ENCODE measurements at places on chromosomes 11 and 22.
A peak's percentile ranks its signal among the peaks of the same experiment; 100 is the strongest.

DNA sequence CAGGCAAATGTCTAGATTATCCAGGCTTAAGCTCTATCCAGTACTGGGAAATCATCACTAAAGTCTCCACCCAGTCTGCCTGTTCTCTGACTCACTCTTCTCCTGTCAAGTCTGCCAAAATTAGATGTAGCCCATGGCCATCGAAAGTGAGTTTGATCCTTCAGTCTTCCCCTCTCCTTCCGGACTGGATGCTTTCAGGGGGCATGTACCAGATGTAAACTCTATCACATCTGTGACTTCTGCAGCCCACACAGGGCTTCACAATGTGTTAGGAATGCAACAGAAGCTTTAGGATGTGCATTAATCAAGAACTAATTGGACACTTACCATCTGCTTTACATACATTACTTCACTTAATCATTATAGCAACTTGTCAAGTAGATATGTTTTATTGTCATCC is 12.3 kb downstream of the ME3 start:
- DNase-seq: no peak

GRCh38 chr11:119641983-119642745 is 86.8 kb downstream of the NECTIN1 start:
- DNase-seq: no peak

DNA sequence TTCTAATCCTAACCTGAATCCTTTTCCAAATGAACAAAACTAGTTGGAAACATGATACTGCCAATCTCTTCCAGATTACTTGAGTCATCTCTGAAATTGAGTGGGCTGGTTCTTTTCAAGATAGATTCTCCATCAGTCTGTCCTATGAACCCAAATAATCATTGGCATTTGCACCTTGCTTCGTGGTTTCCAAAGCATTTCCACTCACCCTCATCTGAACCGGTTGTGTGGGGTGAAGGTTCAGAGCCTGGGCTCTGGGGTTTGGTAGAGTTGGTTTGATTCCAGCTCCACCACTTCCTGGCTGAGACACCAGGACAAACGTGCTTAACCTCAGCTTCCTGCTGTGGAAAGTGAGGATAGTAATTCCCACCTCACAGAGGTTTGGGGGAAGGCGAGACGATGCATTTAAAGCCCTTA is 206.4 kb upstream of the E2F8 start:
- no peak for DNase-seq

GRCh38 chr11:103948187-103948763 is 88.2 kb upstream of the DDI1 start:
- no peak for DNase-seq

DNA sequence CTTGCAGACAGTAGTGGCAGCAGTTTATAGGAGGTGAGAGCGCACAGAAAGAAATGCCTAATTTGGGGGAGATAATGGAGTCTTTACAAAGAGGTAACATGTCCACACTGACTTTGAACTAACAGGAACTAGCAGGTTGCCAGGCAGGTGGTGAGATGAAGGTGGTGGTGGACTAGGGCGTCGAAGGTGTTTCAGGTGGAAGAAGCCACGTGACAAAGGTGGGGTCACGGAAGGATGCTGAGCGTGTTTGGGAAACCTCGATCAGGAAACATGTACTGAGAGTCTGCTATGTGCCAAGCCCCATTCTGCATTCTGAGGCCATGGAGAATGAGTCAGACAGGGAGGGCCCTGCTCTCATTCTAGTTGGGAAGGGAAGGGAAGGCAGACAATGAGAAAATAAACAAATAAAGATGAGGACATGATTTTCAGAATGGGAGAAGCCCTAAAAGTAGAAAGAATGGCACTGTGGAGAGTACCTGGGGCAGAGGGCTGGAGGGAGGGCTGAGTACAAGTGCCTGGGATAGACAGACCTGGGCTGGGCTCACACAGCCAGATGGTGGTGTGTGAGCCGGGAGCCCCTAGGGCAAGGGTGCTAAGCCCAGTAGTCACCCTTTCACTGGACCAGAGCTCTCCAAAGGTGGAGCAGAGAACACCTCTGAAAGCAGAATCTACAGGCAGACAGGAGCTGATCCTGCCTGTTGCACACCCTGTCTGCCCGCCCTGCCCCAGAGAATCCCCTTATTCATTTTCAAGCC is 16.2 kb upstream of the NNMT start:
- no peak for DNase-seq

- DNase-seq: no peak
Measured at GRCh38 chr11:74268456-74268855, 43.0 kb downstream of the P4HA3 start.

- DNase-seq: no peak
Measured at GRCh38 chr11:43921561-43922294, 20.7 kb upstream of the C11orf96 start.

DNA sequence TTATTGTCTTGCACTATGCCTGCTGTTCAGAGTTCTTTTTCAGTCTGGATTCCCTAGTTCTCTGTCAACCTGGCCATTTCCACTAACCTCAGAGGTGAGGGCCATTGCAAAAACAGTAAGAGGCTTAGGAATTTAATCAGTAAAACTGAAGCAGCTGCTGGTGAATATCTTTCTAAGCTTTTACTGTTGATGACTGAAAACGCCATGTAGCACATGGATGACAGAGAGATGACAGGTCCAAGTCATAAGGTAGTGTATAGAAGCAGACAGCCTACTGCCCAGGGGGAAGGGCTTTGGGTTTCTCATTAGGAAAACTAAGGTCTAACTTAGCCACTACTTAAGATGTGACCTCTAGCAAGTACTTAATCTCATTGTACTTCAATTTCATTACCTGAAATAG is 152.6 kb upstream of the DDI1 start:
- DNase-seq: no peak

DNA sequence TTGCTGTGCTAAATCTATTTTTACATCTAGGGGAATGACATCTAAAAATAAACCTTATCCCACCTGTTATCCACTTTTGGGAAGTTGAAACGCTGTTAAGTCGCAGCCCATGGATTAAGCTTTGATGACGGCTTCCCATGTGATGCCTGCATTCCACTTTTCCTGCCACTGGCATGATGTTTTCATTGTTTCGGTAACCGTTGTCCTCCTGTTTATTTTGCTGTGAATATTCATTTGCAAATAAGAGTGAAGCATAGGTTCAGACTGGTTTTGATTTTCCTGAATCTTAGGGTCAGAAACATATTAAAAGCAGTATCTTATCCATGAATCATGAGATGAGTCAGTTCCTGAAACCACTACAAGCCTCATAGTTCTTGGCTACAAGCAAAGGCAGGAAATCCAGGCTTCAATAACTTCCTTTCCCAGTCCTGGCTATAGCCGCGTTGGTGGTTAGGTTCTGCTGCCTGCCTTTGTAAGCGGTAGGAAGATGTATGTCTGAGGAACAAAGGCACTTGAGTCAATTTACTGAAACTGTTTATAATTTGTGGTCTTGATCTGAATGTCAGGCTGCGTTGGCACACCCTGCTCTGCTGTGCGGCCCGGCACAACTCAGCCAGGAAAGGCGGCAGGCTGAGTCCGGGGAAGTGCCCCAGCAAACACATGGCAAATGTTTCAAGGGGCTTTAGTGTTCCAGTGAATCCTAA is 19.4 kb downstream of the TEAD1 start:
- peak; percentile 79 for DNase-seq

GRCh38 chr22:40408718-40409612 is 38.6 kb downstream of the SGSM3 start:
- DNase-seq: no peak

DNA sequence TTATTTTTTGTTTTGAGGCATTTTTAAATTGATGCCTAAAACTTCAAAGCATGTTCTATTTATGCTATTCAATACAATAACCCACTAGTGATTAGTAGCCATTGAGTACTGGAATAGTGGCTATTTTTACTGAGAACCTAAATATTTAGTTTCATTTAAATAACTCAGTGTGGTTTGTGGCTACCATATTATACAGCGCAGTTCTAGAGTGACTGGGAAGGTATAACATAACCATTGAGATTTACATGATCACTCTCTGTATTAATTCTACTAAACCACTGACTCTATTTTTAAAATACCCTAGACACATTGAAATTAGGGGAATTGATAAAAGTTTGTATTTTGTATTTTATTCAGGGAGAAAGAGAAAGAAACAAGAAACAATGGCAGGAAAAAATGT is 441.2 kb downstream of the CNTN5 start:
- no peak for DNase-seq

- DNase-seq: peak; percentile 33
Measured at GRCh38 chr11:133163463-133164419, 368.6 kb downstream of the OPCML start.

GRCh38 chr22:37701141-37701786 is 4.4 kb downstream of the TRIOBP start:
- no peak for DNase-seq

DNA sequence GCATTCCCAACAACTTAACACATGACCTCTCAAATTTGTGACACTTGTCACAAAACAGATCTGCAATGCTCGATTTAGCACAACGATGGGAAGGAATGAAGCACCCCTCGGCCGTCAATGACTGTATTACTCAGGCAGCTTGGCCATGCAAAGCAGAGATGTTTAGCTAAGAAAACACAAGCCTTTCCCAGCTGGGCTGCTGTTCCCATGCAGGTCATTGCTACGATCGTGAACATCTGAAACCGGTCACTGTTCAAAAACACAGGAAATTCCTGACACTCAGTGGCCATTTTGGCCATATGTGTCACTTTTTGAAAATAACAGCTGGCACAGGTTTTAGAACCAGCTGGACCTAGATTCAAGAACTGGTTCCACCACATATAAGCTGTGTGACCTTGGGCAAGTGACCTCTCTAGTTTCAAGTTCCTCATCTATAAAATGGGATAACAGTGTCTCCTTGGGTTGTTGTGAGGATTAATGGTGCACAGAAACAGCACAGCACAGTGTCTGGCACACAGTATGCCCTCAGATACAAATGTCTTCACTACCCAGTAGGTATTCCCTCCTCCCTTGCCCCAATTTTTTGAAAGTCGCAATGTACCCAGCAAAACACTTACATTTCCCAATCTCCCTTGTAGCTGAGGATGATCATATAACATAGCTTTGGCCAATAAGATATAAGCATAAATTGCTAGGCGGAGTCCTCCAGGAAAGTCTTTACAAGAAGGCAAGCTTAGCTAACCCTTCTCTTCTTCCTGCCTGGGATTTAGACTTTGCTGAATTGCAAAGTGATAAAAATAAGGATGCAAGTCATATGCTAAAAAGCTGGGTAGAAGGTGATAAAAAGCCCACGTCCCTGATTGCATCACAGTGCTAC is 93.1 kb downstream of the C11orf58 start:
- DNase-seq: no peak

DNA sequence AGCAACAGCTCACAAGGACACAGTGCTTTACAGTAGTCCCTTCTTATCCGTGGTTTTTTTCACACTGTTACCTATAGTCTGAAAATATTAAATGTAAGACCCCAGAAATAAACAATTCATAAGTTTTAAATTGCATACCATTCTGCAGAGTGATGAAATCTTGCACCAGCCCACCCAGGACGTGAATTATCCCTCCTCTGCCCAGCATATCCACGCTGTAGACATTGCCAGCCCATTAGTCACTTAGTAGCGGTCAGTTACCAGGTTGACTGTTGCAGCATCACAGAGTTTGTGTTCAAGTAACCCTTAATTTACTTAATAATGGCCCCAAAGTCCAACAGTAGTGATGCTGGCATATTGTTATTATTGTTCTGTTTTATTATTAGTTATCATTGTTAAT is 3.6 kb downstream of the CLTCL1 start:
- no peak for DNase-seq

GRCh38 chr11:119376197-119376847 is 5.2 kb downstream of the USP2 start:
- peak; percentile 84 for DNase-seq

GRCh38 chr11:70383664-70384565 is 14.4 kb upstream of the CTTN start:
- DNase-seq: no peak

DNA sequence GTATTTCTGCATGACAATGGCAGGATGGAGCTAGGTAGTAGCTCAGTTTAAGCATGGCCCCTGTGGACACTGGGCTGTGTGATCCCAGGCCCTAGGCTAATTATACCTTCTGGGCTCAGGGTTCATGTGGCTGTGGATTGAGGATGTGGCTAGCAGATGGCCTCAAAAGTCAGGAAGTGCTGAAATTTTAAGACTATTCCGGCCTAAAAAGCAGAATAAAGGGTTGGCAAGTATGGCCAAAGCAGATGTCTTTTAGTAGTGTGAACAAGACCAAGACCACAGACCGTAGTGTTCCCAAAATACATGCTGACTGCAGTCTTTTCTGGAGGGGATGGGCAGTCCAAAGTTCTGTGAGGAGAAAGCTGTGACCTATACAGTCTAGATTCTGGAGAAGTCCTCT is 115.7 kb upstream of the RAG2 start:
- peak; percentile 27 for DNase-seq

DNA sequence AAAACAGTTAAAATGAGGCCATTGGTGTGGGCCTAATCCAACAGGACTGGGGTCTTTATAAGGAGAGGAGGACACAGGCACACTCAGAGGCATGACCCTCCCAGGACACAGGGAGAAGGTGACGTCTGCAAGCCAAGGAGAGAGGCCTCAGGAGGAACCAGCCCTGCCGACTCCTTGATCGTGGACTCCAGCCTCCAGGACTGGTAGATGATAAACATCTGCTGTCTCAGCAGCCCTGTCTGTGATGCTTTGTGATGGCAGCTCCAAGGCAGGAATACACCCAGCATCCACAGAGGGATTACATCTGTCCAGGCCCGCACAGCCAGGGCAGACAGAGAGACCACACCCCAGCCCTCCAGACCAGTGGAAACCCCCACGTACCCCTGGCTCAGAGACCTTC is 18.4 kb downstream of the CDKN1C start:
- DNase-seq: no peak

DNA sequence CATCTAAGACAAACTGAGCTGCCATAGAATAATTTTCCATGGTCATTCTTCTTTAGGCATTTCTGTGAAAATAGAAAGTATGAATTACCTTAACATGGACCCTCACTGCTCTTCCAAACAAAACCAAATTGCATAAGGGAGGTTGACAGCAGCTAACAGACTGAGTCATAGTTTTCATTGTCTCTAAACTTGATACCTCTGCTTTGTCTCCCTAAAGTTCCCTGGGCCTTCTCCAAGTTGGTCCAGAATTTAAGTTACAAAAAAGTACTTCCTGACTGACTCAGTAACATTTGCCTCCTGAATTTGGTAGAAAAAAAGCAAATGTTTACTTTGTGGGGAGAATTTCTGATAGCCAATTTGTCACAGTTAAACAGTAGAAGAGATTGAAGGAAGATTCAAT is 3.0 kb downstream of the OR8D1 start:
- DNase-seq: no peak

- DNase-seq: no peak
Measured at GRCh38 chr11:125173556-125173955, 9.0 kb downstream of the PKNOX2 start.

- DNase-seq: peak; percentile 85
Measured at GRCh38 chr11:2377511-2378443, 667 bp downstream of the CD81 start.

DNA sequence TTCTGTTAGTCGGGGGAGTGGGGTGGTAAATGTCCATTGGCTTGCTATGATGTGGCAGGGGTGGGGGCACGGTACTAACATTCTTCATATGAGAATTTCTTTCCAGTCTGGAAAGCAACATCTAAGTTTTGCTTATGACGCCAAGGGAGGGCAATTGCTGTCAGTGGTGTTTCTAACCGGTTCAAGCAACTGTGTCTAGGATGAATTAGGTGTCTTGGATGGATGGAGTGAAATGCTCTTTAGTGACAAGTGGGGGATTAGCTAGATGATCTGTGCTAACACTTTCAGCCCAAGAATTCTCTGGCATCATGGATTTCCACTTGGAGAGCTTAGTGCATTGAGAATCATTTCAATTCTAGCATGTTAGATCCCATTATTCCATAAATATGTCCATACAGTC is 262.6 kb upstream of the SORL1-AS1 start:
- DNase-seq: peak; percentile 46

GRCh38 chr11:44590769-44591168 is 25.3 kb downstream of the CD82 start:
- no peak for DNase-seq
